ENCODE measurements at places on chromosomes 1 and 21.

- no peak for DNase-seq
Observed at GRCh38 chr1:185520188-185520920, 203.3 kb upstream of the IVNS1ABP start.

DNA sequence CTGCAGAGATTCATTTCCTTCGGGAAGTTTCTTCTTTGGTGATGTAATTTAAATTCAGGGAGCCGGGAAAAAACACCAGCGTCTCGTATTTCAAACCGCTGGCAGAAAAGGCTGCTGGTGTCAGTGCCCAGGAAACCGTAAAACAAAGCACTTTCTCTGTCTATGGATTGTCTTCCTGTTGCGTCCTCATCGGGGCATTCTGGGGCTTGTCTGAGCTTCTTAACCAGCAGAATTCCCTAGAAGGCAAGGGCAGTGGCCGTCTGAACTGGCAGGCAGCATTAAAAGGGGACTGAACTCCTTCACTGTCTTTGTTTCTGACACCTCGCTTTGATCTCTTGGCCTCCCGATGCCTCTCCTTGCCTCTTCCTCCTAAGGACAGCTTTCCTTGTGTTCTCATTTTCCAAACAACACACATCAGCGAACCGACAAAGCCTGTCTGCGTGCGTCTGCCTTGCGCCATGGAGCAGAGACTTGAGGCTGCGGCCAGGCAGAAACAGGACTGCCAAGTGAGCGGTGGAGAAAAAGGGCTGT, 391.6 kb upstream of the VAMP3 start:
- no peak for DNase-seq

DNA sequence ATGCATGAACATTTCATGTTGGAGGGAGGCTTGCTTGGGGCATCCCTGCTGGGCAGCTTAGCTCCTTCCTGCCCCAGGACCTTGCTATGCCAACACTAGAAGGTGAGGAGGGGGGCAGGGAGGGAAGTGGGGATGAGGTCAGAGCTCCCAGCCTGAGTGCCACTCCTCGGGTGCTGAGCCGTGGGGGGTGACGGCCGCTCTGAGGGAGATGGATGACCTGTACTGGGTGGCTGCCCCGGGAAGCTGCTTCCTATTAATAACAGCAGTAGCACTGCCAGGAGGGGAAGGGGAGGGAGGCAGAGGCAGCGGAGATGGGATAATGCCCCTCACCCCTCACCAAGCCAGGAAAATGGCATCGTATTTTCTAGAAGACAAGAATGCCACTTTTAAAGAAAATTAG, 60.6 kb downstream of the UBIAD1 start:
- no peak for DNase-seq

DNA sequence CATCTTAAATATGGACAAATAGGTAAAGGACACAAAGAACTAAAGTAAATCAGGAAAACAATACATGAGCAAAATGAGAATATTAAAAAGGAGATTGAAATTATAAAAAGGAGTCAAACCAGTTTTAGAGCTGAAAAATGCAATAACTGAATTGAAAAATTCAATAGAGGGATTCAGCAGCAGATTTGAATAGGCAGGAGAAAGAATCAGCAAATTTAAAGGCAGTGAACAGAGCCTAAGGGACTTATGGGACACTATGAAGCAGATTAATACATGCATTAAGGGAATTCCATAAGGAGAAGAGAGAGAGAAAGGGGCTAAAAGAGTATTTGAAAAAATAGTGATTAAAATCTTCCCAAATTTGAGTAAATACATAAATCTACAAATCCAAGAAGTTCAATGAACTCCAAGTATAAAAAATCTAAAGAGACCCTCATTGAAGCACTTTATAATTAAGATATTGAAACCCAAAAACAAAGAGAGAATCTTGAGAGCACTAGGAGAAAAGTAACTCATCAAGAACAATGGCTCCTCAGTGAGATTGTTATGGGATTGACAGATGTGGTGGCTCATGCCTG, 2.9 kb downstream of the CFAP107 start:
- DNase-seq, result no peak

DNA sequence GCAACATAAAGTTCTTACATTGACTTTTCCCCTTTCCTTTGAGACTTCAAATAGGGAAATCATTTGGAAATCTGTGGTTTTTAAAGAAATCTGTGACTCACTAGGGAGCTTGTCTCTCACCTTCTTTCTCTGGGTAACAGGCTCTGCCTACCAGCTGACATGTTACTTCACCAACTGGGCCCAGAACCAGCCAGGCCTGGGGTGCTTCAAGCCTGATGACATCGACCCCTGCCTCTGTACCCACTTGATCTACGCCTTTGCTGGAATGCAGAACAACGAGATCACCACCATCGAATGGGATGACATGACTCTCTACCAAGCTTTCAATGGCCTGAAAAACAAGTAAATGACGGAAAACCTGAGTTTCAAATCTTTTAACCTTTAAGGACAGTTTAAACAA, 9.2 kb upstream of the CHIA start:
- no peak for DNase-seq

- no peak for DNase-seq
Observed at GRCh38 chr1:110328274-110328673, 10.9 kb upstream of the RBM15 start.

GRCh38 chr1:87872692-87873091, 544.0 kb downstream of the LMO4 start:
- DNase-seq, result no peak
